Stomach (tissue), 19 donors: ENCODE measurements at places on chromosomes 16 and 17.
A peak's percentile ranks its signal among the peaks of the same experiment; 100 is the strongest.

DNA sequence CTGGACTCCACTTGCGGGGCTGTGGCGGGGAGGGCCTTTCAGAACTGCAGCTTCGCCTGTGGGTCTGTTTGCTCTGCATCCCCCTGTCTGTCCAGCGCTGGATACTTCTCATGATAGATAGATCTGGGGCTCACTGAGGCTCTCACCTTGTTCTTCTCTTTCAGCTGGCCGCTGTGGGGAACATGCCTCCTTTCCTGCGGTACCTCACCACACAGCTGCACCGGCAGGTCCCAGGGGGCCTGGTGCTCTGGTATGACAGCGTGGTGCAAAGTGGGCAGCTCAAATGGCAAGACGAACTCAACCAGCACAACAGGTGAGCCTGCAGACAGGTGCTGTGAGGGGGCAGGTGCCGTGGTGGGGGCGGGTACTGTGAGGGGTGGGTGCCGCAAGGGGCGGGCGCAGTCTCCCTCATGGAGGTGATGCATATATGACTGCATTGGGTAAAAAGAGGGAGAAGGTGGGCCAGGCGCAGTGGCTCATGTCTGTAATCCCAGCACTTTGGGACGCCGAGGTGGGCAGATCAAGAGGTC, 6.2 kb downstream of the ENGASE start:
- peaks cover 86% of the 10 kb centered on the region for H3K36me3 ChIP-seq
- no peaks in the 10 kb centered on the region for H3K27me3 ChIP-seq

DNA sequence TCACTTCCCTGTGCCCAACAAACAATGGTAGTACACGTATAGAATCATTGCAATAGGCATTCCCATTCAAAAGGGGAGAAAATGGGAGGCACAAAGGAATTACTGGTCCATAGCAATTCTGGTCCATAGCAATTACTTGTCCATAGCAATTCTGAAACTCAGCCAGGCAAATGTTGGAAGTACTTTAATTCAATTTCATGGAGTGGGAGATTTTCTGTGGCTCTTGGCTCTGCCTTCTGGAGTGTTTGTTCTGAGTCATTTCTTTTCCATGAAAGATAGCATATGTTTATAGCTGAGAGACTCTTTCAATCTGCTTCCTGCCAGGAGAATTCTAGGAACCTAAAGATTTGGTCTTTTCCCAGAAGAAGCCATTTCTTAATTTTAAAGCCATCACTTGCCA, 182.8 kb upstream of the ELAC2 start:
- no peaks in the 10 kb centered on the region for H3K27me3 ChIP-seq
- no peak overlapping the region for H3K27ac ChIP-seq
- H3K4me1 ChIP-seq: no peaks in the 10 kb centered on the region
- no peaks in the 10 kb centered on the region for H3K36me3 ChIP-seq

- H3K27ac ChIP-seq: no peak overlapping the region
- H3K36me3 ChIP-seq: no peaks in the 10 kb centered on the region
- no peaks in the 10 kb centered on the region for H3K27me3 ChIP-seq
- no peak for DNase-seq
- H3K4me3 ChIP-seq: no peak overlapping the region
Measured at GRCh38 chr16:79171504-79171903, 429.0 kb downstream of the MAF start.

DNA sequence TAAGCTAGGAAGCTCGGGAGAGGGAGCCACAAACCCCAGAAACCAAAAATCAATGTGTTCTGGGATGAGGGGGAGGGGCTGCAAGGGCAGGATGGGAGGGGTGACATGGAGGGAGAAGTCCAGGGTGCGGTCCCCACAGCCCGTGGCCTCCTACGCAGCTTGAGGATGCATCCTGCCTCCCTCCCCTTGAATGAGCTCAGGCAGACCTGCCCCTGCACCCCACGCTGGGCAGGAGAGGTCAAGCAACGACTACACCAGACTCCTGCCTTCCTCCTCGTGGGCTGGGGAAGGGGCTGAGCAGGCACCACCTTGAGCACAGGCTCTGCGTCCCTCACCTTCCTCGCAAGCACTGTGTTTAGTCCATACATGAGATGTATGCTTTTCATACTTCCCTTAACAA, 3.9 kb downstream of the ANKRD13B start:
- DNase-seq: peak; percentile 35
- H3K27ac ChIP-seq: no peak overlapping the region
- H3K36me3 ChIP-seq: no peaks in the 10 kb centered on the region
- peaks cover 25% of the 10 kb centered on the region for H3K4me1 ChIP-seq
- peaks cover 9% of the 10 kb centered on the region for H3K27me3 ChIP-seq

DNA sequence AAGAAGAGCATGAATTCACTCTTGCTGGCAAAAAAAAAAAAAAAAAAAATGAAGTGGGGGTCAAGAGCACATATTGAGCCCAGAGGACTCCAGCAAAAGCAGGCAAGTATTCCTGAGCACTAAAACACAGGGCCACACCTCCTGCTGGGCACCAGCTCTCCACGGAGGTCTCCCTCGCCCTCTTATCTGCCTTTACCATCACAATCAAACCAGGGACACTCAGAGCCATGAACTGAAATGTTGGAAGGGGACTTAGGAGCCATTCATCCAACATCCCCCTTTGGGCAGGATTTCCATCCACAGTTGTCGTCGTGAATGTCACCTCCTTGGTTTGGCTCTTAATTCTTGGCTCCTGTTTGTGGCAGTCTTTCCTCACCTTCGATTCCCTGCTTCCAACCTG, 89.8 kb upstream of the GNAO1 start:
- no peak for DNase-seq
- no peak overlapping the region for H3K4me3 ChIP-seq
- H3K4me1 ChIP-seq: peaks cover 16% of the 10 kb centered on the region
- no peaks in the 10 kb centered on the region for H3K36me3 ChIP-seq
- no peak overlapping the region for H3K27ac ChIP-seq

- no peaks in the 10 kb centered on the region for H3K36me3 ChIP-seq
- peaks cover 28% of the 10 kb centered on the region for H3K4me1 ChIP-seq
- no peak for DNase-seq
- H3K27me3 ChIP-seq: no peaks in the 10 kb centered on the region
Measured at GRCh38 chr17:55709984-55710383, 12.7 kb downstream of the TMEM100 start.

GRCh38 chr16:1164382-1164781, 11.5 kb downstream of the CACNA1H start:
- H3K4me3 ChIP-seq: no peak overlapping the region
- no peaks in the 10 kb centered on the region for H3K36me3 ChIP-seq
- H3K27ac ChIP-seq: no peak overlapping the region
- no peak for DNase-seq
- H3K27me3 ChIP-seq: peaks cover 49% of the 10 kb centered on the region
- H3K4me1 ChIP-seq: peaks cover 72% of the 10 kb centered on the region

- no peak overlapping the region for H3K27ac ChIP-seq
- H3K4me1 ChIP-seq: no peaks in the 10 kb centered on the region
- DNase-seq: no peak
Measured at GRCh38 chr16:85503679-85504231, 109.4 kb upstream of the GSE1 start.

DNA sequence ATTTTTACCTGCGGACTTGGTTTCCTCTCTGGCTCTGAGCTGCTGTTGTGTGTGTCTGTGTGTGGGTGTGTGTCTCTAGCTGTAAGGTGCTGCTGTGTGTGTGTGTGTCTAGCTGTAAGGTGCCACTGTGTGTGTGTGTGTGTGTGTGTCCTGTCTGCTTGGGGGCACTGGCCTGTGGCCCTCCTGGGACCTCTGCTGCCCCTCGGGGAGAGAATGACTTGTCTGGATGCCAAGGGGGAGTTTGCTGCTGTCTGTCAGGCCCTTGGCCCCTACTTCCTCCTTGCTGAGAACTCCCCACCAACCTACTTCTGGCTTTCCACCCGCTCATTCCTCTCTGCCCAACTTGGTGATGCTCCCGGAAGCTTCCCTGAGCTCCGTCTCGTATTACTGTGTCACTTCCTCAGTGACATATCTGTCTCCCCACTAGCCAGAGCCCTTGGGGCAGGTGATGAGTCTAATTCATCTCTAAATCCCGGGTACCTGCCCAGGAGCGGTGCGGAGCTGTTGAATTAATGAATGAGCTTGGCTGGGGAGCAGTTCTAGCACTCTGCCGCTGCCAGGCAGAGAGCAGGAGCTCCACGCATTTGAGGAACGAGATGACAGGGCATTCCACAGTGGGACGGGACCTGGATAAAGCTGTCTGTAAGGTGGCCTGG, 3.5 kb upstream of the LASP1NB start:
- peaks cover 78% of the 10 kb centered on the region for H3K4me1 ChIP-seq
- no peak for DNase-seq
- H3K27ac ChIP-seq: peak overlapping the region; percentile 78
- no peak overlapping the region for H3K4me3 ChIP-seq

DNA sequence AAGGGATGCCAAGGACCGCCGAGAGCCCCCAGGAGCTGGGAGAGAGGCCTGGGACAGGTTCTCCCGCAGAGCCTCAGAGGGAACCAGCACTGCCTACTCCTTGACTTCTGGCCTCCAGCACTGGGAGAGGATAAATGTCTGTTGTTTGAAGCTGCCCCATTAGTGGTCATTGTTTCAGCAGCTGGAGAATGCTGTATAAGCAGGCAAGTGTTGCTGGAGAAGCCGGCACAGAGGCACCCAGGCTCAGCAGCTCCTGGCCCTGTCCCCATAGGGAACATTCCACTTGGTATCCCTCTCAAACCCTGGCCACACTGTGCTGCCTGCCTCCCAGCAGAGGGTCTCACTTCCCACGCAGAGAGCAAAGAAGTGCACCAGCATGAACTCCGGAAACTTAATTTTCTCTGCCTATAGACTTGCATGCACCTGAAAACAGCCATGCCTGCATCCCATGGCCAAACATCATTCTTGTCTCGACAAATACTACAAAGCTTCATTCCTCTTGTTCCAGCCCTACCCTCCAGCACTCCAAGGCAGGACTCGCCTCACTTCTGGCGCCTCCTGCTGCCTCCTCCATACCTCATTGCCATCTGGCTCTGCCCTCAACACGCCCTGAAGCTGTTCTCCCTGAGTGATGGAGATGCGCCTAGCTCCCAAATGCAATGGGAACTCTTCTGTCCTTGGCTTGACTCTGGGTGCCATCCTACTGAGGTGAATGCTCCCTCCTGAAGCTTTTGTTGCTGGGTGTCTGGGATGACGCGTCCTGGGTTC, 88.1 kb downstream of the DNAH17 start:
- no peak overlapping the region for H3K4me3 ChIP-seq
- H3K36me3 ChIP-seq: no peaks in the 10 kb centered on the region
- DNase-seq: no peak
- H3K27ac ChIP-seq: no peak overlapping the region

- peaks cover 46% of the 10 kb centered on the region for H3K27me3 ChIP-seq
- DNase-seq: no peak
- no peak overlapping the region for H3K4me3 ChIP-seq
- no peaks in the 10 kb centered on the region for H3K4me1 ChIP-seq
Measured at GRCh38 chr16:84039696-84040095, 2.9 kb downstream of the SLC38A8 start.

GRCh38 chr16:80569440-80570105, 28.8 kb downstream of the DYNLRB2 start:
- H3K27ac ChIP-seq: no peak overlapping the region
- H3K36me3 ChIP-seq: no peaks in the 10 kb centered on the region
- no peaks in the 10 kb centered on the region for H3K27me3 ChIP-seq

GRCh38 chr17:41345992-41346391, 4.6 kb downstream of the KRT33A start:
- H3K36me3 ChIP-seq: no peaks in the 10 kb centered on the region
- no peak overlapping the region for H3K4me3 ChIP-seq
- H3K27me3 ChIP-seq: no peaks in the 10 kb centered on the region

DNA sequence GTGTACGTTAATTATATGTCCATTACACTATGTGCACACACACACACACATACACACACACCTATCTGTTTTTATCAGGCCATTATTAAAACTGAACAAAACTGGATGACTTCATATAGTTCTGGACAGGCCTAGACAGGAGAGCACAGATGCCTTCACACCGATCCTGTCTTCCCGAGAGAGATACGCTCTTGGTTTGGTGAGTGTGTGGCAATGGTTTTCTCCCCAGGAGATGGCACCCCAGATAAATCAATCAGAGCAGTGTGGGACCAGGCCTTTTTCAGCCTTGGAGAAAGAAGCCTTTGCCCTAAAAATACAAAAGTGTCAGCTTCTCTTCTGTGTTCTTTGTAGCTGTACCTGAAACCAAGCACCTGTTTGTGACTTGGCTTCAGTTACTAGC, 83.7 kb downstream of the CPPED1 start:
- no peak overlapping the region for H3K27ac ChIP-seq
- H3K36me3 ChIP-seq: no peaks in the 10 kb centered on the region
- no peak overlapping the region for H3K4me3 ChIP-seq
- no peaks in the 10 kb centered on the region for H3K27me3 ChIP-seq

DNA sequence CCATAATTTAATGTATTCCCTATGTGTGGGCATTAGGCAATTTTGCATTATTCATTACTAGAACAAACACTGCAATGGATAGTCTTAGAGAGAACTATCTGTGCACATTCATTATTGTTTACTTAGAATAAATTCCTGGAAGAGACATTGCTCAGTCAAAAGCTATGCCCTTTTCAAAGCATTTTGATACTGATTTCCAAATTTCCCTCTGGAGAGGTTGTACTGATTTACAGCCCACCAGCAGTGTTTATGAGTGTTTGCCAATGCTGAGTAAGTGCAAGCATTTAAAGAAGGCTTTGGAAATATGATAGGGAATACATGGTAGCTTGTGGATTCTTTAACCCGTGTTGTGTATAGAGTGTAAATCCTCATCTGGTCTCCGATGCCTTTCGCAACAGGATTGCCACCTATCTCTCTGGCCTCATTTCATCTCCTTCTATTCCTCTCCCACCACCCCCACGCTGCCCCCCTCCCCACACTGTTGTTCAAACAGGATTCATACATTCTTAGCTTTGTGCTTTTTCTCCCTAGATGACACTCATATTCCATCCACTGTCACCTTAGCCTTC, 33.4 kb upstream of the MMD start:
- no peak overlapping the region for H3K4me3 ChIP-seq
- H3K36me3 ChIP-seq: no peaks in the 10 kb centered on the region
- no peak for DNase-seq

GRCh38 chr17:58039975-58040374, 32.9 kb upstream of the SRSF1 start:
- no peak for DNase-seq
- H3K4me3 ChIP-seq: no peak overlapping the region
- no peaks in the 10 kb centered on the region for H3K27me3 ChIP-seq
- no peak overlapping the region for H3K27ac ChIP-seq
- no peaks in the 10 kb centered on the region for H3K36me3 ChIP-seq

GRCh38 chr17:19613979-19614378, 34.6 kb upstream of the ALDH3A2 start:
- H3K36me3 ChIP-seq: no peaks in the 10 kb centered on the region
- H3K4me3 ChIP-seq: no peak overlapping the region
- no peak for DNase-seq
- H3K27me3 ChIP-seq: no peaks in the 10 kb centered on the region
- no peaks in the 10 kb centered on the region for H3K4me1 ChIP-seq

GRCh38 chr17:68246271-68247028, 1.4 kb upstream of the AMZ2 start:
- H3K4me3 ChIP-seq: peak overlapping the region; percentile 56
- DNase-seq: no peak
- H3K27me3 ChIP-seq: no peaks in the 10 kb centered on the region
- H3K36me3 ChIP-seq: no peaks in the 10 kb centered on the region

GRCh38 chr17:38768417-38768816, 15.9 kb downstream of the PSMB3 start:
- no peak overlapping the region for H3K4me3 ChIP-seq
- no peak for DNase-seq
- H3K4me1 ChIP-seq: no peaks in the 10 kb centered on the region
- H3K27ac ChIP-seq: no peak overlapping the region

- no peak overlapping the region for H3K27ac ChIP-seq
- no peak overlapping the region for H3K4me3 ChIP-seq
- H3K4me1 ChIP-seq: no peaks in the 10 kb centered on the region
- DNase-seq: no peak
- H3K36me3 ChIP-seq: peaks cover 4% of the 10 kb centered on the region
Measured at GRCh38 chr17:68352041-68352440, 60.7 kb downstream of the ARSG start.

GRCh38 chr16:426115-426905, 861 bp downstream of the RAB11FIP3 start:
- peak overlapping the region; percentile 92 for H3K27ac ChIP-seq
- DNase-seq: peak; percentile 62
- peak overlapping the region; percentile 83 for H3K4me3 ChIP-seq
- H3K27me3 ChIP-seq: no peaks in the 10 kb centered on the region
- peaks cover 39% of the 10 kb centered on the region for H3K4me1 ChIP-seq
